Activated CD8-positive, alpha-beta memory T cell treated with anti-CD3 and anti-CD28 coated beads for 1 hour (primary cell): ENCODE measurements at places on chromosomes 3 and 15.

- peak; percentile 52 for DNase-seq
These were observed 115.8 kb downstream of the KBTBD8 start for GRCh38 chr3:67113802-67114407.

DNA sequence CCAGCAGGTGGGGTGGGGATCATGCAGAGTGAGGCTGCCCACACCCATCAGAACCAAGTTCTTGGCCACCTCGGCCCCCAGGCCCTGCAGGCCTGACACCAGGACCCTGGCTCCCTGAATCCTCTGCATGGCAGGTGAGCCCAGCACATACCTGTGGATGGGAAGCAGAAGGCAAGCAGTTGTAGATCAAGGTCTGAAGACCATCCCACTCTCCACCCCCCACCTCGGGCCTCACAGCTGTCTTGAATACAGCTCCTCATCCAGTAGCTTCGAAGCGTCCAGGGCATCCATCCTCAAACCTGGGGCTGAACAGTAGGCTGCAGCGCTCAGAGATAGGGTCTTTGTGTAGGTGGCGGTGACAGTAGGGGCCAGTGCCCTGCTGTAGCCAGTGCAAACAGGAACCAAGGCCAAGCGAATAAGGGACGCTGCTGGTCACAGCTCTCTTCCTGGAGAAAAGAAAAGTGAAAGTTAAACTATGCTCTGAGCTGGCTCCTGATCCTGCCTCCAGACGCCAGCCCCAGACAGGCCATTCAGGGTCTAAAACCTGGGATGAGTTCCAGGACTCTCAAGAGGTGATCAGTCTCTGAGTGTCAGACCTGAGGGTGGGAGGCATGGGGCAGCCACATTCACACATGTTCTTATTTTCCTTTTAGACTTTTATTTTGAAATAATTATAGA, at the start of gene UBA7:
TSS of gene UBA7 (minus strand) at position 457 of the 678 bp plus-strand sequence. CDS start at position 291, 166 bp downstream.
- DNase-seq = no peak

DNA sequence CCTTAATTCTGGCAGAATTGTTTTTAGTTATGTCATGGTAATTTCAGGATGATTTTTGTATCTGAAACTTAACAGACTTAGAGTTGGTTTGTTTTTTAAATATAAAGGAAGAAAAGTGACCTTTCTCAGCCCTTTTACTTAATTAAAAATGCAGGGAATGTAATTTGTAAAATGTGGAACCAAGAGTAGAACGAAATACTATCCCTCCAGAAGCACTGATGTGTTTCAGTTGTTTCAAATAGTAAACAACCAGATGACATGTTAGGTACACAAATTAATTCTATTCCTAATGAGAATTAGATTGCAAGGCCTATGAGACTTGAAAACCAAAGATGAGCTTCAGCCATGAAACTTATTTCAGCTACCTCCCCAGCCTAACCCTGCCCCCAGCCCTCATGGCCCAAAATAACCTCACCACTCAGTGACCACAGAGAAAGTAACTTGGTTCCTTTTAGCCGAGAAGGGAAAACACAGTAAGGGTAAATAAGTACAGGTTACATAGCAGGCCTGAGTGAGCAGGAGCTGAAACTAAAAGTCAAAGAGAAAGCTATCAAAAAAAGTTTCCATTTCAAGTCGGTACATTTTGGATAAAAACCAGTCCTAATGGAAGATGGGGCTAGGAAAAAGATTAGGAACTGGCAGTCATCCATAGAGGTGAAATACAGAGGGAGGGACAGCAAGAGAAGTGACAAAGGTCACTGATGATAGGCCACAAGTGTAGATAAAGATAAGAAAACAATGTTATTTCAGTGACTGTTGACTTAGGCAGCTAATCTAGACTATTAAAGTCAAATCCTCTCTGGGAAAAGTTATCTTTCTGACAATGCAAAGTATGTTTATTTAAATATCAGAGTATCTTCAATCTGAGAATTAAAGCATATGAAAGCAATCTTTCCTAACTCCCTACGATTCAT, 23.2 kb downstream of the SENP8 start:
- no peak for DNase-seq

GRCh38 chr3:141366285-141367037, 1.8 kb upstream of the ZBTB38 start:
- DNase-seq = no peak

DNA sequence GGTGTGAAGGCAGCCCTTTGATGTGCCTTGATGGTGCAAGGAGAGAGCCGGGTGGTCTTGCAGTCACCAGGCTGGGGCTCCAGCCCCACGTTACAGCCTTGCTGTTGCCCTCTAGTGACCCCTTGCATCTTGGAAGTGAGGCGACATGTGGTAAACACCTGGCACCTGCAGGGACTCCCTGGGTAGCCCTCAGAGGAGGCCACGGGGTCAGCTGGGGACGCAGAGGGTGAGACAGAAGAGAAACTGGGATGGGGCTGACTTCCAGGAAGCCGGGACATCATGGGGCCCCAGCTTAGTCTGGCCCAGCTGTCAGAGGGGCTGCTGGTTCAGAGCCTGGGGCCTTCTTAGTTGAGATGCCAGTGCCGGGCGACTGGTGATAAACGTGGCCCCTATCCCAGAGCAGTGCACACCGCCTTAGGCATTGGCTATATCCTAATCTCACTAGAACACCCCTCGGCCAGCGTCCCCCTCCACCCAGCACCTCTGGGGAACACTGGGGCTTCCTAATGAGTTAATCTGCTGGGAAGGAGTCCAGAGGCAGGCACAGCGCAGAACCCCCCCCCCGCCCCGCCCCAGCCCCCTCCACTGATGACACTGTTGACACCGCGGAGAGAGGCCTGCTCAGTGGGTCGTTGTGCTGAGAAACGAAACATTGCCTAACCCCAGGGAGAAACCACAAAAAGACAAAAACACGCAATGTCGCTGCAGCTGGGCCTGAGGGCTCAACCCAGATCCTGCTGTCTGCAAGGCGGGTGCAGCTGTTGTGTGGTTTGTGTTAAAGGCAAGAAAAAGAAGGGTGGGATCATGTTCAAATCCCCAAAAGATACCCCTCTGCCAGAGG, 60.5 kb upstream of the KLF13 start:
- peak; percentile 31 for DNase-seq

- DNase-seq = no peak
These were observed 32.1 kb upstream of the XCR1 start for GRCh38 chr3:46059432-46059831.

DNA sequence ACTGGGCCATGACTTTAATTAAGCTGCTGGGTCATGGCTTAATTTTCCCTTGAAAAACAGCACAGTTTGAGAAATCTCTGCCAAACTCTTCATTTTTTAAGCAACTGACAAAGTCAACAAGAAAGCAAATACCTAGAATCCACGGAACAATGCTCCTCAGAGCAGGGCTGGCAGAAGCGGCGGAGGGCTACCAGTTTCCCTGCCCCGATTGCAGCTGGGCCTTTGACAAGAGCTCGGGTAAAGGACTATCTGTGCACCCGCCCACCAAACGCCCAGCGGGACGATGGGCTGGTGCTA, 1.2 kb downstream of the GOLIM4 start:
- DNase-seq = no peak

GRCh38 chr3:57691411-57692132, 1.3 kb downstream of the DENND6A start:
- no peak for DNase-seq

GRCh38 chr3:49869525-49870126, at the start of gene CAMKV:
CAMKV (minus strand) TSS chr3:49869906; CDS start chr3:49862388, 7,518 bp downstream.
- no peak for DNase-seq

DNA sequence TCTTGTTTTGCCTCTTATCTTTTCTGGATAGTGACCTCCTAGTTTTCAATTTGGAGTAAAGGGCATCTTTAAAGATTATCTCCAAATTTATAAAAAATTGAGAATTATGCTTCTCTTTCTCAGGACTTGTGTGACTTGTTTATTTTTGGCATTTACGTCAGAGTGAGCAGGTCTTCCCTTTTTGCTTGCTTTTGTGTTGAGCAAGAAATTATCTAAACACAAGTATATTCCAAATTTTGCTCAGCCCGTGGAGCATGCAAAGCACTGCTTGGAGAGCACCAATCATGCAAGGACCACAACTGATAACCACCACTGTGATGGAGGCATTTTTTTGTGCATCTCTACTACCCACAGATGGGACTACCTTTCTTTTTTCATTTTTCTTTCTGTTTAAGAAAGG, 7.1 kb downstream of the SLC25A26 start:
- no peak for DNase-seq

DNA sequence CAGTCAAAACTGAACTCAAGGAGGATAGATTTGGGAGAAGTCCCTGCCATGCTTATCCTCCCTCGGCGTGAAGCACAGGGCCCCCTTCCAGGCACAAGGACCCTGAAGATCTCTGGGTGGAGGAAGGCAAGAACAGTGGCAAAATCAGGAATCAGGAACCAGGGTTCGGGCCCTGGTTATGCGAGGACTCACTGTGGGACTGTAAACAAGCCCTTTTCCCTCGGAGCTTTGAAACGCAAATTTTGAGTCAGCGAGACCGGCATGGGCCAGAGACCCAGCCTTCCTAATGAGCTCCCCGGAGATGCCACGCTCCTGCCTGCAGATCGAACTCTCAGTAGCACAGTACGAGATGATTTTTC, 70.1 kb downstream of the SLC12A8 start:
- no peak for DNase-seq

GRCh38 chr3:108605491-108605890, 16.0 kb downstream of the DZIP3 start:
- no peak for DNase-seq
